Posterior vena cava (tissue), 2 donors: ENCODE measurements at places on chromosomes 5 and 9. TPM values are rescaled to one million over a fixed set of nuclear protein-coding genes. Genes with fewer than 3 reads are reported as not detected.

The TMC1 gene
- 0.69 TPM for total RNA-seq

DNA sequence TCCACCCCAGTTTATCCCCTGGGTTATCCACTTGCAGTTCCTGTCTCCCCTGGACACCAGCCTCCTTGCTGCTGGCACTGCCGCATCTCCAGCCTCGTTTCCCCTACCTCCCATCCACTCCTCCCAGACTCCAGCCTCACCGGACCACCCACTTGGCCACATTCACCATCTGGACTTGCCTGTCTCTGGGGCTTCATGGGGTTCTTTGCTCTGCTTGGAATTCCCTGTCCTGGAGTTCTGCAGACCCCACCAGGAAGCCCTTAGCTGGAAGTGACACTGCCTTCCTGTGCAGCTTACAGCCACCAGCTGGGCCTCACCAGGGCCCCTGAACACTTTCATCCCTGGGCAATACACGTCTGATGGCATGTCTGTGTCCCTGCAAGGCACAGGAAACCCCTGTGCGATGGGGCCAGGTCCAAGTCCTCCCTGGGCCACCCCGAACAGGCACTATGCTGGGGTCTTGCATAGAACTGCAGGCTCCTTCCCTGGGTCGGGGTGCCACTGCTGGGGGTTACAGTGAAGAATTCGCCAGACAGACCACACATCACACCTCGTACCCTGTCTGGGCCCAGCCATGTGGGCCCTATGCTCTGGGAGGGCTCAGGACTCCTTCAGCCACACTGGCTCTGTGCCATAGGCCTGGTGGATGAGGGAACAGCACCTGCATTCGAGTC, 3.0 kb downstream of the FLT4 start:
- DNase-seq: peak; percentile 68

DNA sequence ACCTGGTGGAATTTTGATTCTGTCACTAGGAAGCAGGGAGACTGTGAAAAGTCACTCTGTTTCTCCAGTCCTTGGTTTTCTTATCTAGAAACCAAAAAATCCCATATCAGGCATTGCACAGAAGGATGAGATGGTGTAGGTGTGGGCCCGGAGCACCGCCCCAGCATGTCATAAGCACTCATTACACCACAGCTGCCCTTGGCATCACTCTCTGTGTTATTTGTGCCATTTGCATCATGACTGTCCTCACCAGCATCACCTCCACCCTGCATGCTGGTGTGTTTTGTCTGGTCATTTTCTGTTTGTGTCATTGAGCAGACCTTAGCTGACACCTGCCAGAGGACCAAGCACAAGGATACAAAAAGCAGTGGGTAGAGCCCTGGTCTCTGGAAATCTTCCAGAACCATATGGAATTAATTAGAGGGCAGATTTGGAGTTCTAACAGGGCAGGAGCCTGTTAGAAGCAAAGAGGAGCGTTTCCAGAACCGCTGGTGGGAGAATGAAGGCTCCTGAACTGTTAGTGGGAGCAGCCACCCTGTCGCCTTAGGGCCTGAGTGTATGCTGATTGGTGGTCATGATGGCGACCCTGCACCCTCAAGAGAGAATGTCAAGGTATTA, 99.3 kb downstream of the AMBP start:
- no peak for DNase-seq

DNA sequence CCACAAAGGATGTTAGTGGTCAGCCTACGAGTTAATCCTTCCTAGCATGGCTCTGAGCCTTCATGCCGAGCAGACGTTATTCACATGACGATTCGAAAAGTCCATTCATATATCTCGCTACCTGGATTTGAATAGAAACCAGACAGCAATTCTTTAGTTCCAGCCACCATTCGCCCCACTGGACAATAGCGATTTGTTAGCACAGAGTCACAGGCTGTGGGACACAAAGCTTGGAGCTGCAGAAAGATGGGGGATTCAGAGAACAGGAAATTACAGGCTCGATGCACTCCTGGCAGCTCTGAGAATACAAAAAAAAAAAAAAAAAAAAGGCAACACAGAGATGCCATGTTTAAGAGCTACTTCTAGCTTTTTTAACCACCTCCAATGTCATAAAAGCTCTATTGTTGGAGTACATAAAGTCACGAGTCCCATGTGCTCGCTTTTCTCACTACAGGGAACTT, 110.7 kb downstream of the NR6A1 start:
- DNase-seq: no peak

DNA sequence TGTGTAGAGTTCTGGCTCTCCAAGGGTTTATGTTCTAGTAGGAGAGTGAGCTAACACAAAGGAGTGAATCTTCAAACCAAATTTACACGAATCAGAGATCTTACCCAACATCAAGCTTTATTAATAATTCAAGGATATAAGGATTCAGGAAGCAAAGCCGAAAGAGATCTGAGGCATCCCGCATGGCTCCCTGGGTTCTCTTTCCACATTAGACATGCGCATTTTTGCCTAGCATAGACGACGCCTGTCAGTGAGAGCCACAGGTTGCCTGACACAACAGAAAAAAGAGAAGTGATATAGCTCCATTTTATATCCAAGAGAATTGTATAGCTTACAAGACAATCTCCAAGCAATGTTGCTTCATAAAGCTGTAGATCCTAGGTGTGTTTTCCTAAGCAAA, 52.6 kb downstream of the ESM1 start:
- DNase-seq: no peak

DNA sequence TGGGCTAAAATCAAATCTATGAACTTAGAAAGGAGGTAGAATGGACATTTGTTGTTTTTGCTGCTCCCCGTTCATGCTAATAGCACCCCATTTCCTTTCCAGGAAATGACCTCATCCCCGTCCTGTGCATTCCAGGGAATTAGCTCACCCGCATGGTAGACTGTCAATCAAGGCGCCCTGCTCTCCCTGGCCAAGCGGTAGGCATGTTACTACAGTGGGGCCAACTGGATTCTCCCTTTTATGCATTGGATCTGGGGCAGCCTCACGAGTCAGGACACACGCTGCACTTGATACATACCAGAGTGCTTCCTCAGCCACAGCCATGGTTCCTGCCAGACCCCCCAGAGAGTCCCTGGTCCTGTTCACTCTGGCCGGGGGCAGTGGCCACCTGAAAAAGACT, 111.0 kb upstream of the PTCH1 start:
- DNase-seq: no peak

The SNX18 gene
- total RNA-seq: 55.6 TPM

The SPINK4 gene
- not detected for total RNA-seq

DNA sequence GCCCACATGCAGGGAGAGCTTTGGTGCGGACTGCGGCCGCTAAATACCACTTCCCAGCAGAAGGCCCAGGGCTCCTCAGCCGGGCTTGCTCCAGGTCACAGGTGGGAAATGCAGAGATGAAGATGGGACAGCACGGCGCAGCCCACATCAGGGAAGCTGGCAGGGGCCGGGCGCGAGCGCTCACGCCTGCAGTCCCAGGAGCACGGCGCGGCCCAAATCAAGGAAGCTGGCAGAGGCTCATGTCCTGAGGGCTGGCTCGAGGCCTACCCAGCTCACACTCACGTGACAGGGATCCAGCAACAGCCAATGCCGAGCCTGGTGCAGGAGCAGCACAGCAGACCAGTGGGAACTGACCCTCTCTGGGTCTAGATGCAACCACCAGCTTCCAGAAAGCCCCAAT, 16.3 kb downstream of the LPCAT1 start:
- peak; percentile 79 for DNase-seq

DNA sequence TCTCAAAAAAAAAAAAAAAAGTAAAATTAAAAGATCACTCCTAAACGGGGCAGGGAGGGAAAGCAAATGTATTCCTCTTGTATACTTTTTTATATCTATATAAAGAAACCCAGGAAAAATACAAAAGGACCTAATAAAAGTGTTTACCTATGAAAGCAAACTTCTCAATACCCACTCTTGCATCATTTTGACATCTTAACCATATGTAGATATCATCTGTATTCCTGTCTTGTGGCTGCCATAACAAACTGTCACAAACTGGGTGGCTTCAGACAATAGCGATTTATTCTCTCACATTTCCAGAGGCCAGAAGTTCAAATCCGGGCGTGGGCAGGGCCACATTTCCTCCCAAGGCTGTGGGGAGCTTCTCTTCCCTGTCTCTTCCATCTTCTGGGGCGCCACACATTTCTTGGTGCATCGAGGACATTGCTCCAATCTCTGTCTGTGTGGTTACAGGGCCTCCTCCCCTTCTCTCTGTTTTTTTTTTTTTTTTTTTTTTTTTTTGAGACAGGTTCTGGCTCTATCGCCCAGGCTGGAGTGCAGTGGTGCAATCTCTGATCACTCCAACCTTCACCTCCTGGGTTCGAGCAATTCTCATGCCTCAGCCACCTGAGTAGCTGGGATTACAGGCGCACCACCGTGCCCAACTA, 58.4 kb upstream of the IL17B start:
- no peak for DNase-seq

GRCh38 chr5:149731332-149731616, 1.2 kb downstream of the PPARGC1B start:
- DNase-seq: no peak

The CDC26 gene
- total RNA-seq: 32.3 TPM

The SOWAHA gene
- total RNA-seq: not detected

DNA sequence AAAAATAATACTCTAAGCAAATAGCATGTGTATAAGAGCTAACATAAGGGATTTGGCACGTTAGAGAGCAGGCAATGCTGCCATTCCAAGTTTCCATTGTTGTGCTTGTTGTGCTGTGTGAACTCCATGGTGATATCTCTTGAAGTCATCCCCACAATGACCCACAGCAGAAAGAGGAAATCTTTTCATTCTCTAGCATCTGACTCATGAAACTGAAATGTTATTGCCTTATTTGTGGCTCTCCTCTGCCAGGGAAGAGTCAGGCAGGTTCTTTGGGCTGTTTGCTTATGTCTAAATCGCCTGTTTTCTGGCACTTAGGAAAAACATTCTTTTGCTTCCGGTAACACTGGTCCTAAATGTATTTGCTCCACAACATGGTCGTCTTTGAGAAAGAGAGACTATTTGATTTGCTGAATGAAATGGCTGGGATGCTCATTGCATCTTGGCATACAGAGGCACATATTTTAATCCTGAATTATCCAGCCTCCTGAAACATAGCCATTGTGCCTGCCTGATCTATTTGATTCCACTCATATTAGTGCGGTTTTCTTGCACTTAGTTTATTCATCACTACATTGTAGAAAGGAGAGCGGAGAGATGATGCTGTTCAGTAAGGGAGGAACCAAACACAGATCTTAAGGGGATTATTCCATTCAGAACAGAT, 188.8 kb downstream of the CSNK1G3 start:
- no peak for DNase-seq

The PTGR1 gene
- total RNA-seq: 20.3 TPM

- DNase-seq: peak; percentile 81
These were observed 113.8 kb downstream of the MEF2C start for GRCh38 chr5:88769165-88769564.

DNA sequence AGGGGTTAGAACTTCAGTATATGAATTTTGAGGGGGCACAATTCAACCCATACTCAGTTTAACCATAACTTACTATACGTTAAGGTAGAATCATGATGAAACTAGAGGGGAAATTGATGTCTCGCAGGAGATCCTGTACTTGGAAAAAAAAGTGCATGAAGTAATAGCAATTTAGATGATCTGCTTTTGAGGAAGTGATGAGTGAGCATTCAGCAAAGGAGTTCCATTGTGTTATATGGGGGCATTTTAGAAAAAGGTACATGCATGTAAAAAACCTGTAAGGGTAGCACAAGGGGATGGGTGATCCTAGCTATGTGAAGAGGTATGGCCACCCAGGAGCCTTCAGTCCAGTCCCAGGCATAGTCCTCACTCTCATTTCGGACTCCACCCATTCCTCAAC, 14.8 kb upstream of the TMC1 start:
- DNase-seq: no peak

The KIF20A gene
- 1.1 TPM for total RNA-seq

GRCh38 chr5:159975462-159976019, 33.4 kb upstream of the TTC1 start:
- no peak for DNase-seq

- no peak for DNase-seq
These were observed 145.9 kb downstream of the YIPF5 start for GRCh38 chr5:144024545-144024944.

DNA sequence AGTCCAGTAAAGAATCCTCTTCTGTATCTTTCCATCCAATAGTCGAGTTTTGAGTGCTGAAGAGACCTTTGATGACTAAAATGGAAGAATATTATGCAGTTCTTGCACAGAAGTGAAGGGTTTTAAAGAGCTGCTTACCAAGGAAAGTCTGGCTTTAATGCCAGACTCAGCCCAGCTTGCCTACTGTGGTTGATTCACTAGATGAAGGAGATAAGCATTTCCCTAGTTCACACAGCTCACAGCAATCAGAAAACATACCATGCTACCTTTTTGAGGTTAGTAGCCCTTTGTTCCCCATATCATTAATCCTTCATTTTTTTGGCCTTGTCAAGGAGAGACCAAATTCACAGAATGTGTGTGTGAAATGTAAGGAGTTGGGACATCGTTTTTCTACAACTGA, 15.3 kb downstream of the IFNA5 start:
- DNase-seq: no peak

GRCh38 chr5:64557911-64558310, 52.1 kb downstream of the RGS7BP start:
- DNase-seq: no peak

The GMCL2 gene
- not detected for total RNA-seq

DNA sequence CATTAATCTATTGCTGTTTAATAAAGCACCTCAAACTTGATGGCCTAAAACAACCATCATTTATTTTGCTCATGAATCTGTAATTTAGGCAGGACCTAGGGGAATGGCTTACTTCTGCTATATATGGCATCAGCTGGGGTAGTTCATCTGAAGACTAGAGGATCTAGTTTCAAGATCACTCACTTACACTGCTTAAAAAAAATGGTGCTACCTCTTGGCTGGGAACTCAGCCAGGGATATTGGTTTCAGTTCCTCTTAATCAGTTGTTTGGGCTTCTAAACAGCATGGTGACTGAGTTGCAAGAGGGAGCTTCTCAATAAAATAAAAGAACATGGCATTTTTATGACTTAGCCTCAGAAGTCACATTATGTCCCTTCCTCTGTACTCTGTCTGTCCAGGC, 142.0 kb downstream of the FAM114A2 start:
- no peak for DNase-seq

- DNase-seq: no peak
These were observed 18.2 kb upstream of the CDC20B start for GRCh38 chr5:55191165-55191564.
